Stimulated activated naive CD8-positive, alpha-beta T cell treated with anti-CD3 and anti-CD28 coated beads, Interleukin-15, Interleukin-2, amounts not matched to agents 100 U/mL and 50 U/mL, for 24 hours (primary cell): ENCODE measurements at places on chromosomes 2 and 18.

GRCh38 chr2:130355578-130356431 lies at the start of gene PTPN18:
PTPN18 (plus strand) TSS chr2:130356056; CDS start chr2:130356108, 52 bp downstream.
- peak; percentile 72 for DNase-seq

GRCh38 chr18:53070788-53071187 lies 730.8 kb downstream of the DCC start:
- DNase-seq = no peak

GRCh38 chr2:136392897-136393505 lies 275.1 kb upstream of the CXCR4 start:
- no peak for DNase-seq

GRCh38 chr2:129915303-129915840 lies 64.1 kb upstream of the RAB6C start:
- DNase-seq = no peak

DNA sequence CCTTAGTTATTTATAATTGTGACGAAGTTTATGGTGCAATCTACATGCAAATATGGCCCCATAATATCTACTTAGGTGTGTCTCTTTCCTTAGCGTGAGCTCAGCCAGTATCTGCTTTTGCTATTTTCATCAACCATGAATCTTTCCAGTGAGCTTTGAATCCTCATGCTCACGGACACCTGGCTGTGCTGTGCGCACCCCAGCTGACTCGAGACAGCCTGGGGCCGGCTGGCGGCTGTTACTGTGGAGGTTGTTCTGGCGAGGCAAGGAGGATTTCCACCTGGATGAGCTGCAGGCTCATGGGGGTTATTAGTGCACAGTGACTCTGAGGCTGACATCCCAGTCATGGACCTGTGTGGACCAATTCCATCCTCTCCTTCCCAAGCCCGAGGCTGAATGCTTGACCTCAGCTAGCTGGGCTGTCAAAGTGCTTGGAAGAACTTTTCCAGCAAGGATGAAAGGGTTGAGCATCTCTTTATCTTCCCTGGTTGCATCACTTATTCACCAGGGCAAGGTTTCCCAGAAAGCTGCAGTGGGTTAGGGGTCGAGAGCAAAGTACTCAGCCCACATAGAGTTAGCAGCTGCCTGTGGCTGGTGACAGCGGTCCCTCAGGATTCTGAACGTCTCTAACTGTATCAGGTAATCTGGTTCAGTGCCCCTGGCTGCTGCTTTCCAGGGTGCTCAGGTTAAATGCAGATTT lies 141.7 kb downstream of the ARL4C start:
- DNase-seq = no peak

DNA sequence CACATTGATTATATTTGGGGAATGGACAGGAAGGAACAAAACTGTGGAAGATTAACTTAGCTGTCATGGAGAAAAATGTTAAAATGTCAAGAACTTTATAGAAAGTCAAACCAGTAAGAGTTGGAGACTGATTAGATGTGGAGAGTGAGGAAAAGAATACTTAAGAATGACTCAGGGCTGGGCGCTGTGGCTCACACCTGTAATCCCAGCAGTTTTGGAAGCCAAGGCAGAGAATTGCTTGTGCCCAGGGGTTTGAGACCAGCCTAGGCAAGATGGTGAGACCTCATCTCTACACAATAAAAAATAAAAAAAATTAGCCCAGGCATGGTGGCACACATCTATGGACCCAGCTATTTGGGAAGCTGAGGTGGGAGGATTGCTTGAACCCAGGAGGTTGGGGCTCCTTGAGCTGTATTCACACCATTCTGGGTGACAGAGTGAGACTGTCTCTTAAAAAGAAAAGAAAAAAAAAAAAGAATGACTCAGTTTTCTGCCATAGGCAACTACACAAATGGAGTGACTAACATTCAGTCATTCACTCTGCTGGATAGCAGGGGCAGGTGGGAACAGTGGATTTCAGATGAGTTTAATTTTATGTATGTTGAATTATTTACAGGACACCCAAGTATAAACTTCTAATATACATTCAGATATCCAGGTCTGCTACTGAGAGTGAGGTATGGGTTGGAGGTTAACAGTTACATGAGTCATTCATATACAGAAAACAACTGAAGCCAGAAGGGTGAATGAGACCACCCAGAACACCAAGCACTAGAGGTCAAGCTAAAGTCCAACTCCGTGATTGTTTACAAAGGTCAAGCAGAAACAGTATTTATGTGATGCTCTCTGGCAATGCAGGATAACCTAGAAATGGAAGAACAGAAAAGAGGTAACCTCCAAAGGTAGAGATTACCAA lies 33.9 kb downstream of the ORC2 start:
- no peak for DNase-seq

DNA sequence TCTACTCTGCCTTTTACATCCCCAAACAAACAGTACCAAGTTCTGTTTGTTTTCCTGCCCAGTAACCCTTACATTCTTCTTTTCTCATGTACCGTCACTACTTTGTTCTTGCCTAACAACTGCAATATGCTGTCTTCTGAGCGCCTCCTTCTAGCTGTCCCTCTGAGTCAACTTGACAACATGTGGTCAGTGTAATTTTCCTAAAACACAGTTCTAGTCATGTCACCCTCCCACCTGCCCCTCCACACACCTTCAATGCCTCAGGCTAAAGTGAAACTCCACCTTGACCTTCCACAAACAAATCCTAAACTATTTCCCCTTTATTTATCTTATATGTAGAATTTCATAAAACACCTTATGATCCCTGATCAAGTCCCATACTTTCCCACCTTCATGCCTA lies 124.6 kb upstream of the CD302 start:
- DNase-seq = no peak

- DNase-seq = no peak
Measured at GRCh38 chr2:157900684-157901083, 24.6 kb upstream of the ACVR1 start.

DNA sequence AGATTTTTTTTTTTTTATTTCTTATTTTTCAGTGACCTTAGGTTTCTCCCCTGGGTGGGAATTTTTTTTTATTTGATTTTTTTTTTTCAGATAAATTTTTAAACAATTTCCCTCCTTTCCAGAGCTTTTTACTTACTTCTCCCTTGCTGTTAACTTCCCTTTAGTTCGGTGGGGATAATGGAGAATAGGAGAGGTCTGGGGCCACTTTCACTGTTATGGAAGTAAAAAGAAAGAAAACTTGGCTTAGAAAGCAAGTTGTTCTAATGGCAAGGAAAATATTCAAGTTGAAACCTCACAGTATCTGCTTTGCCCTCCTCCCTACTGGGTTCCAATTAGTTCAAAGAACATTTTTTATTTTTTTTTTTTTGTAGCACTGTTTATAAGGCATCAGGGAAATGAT lies 537.1 kb upstream of the NXPH2 start:
- DNase-seq = no peak

- DNase-seq = no peak
Measured at GRCh38 chr2:44051593-44052347, 56.0 kb upstream of the LRPPRC start.

DNA sequence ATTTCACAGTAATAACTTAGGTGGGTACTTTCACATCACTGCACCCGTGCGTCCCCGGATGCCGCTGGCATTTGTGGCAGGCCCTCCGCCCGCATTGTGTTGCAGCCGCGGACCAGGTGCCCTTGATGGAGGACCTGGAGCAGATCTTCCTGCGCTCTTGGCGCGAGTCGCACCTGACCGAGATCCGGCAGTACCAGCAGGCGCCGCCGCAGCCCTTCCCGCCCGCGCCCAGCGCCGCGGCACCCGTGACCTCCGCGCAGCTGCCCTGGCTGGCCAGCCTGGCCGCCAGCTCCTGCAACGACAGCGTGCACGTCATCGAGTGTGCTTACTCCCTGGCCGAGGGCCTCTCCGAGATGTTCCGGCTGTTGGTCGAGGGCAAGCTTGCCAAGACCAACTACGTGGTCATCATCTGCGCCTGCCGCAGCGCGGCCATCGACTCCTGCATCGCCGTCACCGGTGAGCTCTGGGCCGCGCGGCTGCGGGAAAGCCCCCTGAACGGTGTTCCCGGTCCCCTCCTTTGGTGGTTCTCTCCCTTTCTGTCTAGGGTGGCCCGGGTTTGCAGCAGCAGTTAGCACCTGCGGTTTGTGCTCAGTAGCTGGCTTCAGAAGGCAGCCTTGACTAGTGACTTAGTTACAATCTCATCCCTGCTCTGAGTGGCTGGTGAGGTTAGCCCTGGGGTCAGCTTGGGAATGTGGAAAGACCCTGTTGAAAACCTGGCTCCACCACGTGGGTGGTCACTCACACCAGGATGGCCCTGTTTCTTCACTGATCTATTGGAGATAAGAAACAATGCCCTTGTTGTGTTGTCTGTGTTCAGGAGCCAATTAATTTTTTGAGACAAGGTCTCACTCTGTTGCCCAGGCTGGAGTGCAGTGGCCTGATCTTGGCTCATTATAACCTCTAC lies 59.1 kb downstream of the GREB1 start:
- no peak for DNase-seq
